ENCODE measurements at places on chromosomes 3 and 15.

GRCh38 chr3:121567649-121568048 is at the start of gene ARGFX:
ARGFX (plus strand) TSS chr3:121567949; CDS start chr3:121570714, 2,765 bp downstream.
- no peak for DNase-seq

DNA sequence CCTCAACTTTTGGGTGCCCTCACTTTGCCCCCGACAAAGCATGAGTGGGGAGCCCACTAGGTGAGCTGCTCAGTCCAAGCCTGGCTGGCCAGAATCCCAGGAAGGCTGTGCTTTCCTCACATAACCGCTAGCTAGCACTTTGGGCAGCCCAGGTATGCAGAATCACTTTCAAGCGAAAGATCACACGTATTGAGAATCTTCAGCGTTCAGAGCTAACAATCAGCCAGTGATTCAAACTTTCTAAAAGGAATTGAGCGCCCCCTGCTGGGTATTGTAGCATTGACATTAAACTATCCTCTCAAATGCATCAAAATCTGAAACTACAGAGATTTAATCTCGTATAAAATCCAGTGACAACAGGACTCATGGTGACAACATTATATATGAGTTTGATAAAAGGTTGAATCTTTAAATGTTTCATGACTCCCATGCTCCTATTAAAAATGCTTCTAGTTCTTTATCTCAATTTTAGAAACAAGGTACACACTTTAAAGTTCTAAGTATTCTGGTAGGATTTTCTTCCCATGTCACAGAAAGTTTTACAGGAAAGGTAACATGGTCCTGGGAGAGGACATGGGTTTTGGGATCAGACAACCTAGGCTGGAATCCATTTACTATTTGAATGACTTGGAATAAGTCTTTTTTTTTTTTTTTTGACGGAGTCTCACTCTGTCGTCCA is 11.8 kb downstream of the ANAPC13 start:
- DNase-seq: peak; percentile 74

DNA sequence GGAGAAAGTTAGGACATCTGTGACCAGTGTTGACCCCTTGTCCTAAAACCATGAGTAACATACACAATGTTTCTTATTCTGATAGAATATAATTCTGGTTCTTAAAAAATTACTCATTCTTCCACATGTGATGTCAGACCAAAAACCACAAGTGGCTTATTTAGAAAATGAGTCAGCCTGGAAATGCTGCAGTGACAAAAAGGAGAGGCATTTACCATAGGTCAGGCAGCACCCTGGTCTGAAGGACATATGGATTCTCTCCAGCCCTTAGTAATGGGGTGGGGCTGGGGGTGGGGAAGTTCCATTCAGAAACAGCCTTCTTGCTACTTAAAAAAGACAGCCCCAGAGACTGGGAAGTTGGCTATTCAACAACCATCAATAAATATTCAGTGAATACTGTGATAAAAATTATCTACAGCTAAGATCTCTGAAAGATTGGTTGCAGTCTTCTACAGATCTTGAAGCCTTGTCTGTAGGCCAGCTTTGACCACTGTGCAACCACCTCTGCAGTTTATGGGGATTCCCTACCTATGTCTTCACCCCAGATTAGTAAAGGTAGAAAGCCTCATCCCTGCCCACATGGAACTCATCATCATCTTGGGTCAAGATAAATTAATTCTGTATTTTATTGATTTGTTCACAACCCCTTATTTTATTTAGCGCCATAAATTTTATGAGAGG is 34.9 kb upstream of the TIMP4 start:
- peak; percentile 97 for DNase-seq

GRCh38 chr15:62125773-62126172 is 39.3 kb downstream of the C2CD4B start:
- DNase-seq: no peak

- no peak for DNase-seq
Measured at GRCh38 chr3:64278625-64279024, 53.4 kb upstream of the PRICKLE2 start.

- no peak for DNase-seq
Measured at GRCh38 chr15:82231842-82232241, 30.7 kb downstream of the EFL1 start.

- DNase-seq: peak; percentile 11
Measured at GRCh38 chr15:25852661-25853524, 10.2 kb downstream of the ATP10A start.

- no peak for DNase-seq
Measured at GRCh38 chr3:25493246-25493645, 65.2 kb downstream of the RARB start.

GRCh38 chr3:17038141-17038540 is 153.4 kb downstream of the PLCL2 start:
- DNase-seq: no peak

DNA sequence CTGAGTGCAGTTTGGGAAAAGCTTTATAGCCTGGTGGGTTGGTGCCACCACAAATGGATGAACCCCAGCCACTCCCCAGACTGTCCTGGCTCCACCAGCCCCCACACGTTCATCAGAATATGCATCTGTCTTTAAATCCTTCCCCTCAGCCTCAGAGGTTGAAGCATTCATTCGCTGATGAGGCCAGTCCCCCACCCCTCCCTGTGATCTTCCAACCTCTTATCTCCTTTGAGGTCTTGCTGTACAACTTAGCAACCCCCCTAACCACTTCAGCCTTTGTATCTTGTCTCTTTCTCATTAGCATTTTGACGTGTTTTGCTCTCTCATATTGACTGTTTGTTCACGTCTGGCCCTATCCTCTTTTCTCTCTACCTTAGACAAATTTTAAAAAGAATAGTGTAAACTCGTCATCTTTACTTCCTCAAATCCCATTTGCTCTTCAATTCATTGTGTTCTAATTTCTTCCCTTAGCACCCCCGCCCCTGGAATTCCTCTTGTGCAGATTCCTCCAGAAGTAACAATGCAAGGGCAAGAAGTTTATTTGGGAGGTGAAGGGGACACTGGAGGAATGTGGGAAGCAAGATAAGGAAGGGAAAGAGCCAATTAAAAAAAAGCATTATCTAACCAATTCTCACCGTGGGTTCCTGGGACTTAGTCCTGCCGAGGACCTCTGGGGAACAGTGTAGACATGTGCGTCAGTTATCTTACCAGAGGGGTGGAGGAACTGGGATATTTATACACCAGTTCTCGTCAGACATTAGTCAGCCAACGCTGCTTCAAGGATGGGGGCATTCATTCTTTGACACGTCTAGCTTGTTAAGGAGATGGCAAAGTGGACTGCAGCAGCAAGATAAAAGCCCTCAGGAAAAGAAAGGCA is 38.6 kb downstream of the MOBP start:
- DNase-seq: no peak

DNA sequence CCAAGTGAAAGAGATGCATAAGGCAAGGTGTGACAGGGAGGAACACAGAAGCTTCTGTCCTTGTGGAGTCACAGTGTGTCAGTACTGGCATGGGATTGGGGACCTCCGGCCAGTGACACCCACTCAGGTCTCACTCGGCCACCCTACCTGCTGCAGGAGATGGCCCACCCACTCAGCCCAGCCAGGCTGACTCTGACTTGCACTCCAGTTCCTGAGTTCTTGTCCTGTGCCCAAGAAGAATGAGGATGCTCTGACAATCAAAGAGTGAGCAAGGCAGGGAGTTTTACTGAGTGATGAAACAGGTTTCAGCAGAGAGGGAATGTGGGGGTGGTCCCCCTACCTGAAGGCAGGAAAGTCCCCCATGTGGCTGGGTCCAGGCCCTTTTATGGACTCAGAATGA is 50.9 kb downstream of the PCNP start:
- DNase-seq: no peak

DNA sequence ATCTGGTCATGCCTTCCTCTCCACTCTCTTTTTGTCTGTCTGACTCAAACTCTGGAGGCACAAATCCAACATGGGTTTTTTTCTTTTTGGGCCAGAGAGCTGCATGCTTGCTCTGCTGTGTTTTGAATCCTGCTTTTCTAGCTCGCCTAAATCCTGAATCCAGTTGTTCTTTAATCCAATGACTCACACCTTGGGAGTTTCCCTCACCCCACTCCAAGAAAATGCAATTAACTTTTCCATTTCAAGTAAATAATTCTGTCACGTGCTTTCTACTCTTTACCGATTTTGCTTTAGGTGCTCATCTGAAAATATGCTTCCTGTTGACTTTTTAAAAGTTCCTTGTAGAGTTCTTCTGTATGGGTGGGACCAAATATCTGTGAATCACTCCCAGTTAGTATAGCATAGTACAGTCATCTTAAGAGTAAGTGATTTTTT is 47.6 kb downstream of the SLMAP start:
- no peak for DNase-seq
